CD4-positive, alpha-beta T cell treated with Interleukin-10 for 1 hour (primary cell): ENCODE measurements at places on chromosomes 3 and 15.

GRCh38 chr3:14210843-14211594, 32.4 kb downstream of the LSM3 start:
- no peak for DNase-seq

- no peak for DNase-seq
These were observed 15.0 kb upstream of the IL20RB start for GRCh38 chr3:136942803-136943202.

DNA sequence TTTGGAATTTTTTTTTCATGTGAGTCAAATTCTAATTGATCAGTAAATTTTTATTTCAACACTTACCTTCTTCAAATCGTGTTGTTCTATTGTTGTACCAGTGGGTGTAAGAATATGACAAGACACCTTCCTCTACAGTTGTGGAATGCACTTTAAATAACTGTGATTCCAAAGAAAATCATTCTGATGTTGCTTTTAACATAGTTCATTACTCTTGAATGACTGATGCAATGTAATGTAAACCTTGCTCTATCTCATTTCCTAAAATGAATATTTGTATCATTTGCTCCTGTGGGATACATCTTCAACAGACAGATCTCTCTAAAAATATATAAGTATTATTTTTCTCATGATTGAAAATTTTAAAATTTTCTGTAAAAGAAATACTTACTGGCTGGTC, 313.4 kb downstream of the RBMS3 start:
- no peak for DNase-seq

DNA sequence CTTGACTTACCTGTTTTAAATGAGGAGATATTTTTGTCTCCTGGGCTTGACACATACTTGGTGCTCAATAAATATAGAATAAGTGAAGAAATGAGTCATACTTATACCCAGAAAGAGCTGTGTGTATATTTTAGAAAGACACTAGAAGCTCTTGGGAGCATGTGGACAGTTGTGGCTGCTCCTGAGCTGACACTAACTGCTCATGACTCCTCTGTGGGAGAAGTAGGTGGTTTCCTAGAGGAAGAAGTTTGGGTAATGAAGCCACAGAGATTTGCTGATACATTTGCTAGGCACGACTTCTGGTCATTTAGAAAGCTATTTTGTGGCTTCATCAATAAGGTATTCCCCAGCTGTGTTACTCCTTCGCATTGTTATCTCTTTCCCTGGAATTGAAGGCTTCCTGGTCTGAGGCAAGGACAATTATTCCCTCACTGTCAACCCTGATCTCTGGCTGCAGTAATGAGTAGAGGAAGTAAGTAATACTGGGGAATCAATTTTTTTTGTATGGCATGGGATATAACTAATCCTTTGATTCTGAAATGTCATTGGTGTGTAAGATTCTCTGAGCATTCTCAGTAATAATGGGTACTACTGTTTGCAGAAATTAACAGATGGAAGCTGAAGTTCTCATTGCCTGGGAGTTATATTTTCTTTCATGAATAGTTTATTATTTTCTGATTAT, 79.6 kb upstream of the DCBLD2 start:
- no peak for DNase-seq

DNA sequence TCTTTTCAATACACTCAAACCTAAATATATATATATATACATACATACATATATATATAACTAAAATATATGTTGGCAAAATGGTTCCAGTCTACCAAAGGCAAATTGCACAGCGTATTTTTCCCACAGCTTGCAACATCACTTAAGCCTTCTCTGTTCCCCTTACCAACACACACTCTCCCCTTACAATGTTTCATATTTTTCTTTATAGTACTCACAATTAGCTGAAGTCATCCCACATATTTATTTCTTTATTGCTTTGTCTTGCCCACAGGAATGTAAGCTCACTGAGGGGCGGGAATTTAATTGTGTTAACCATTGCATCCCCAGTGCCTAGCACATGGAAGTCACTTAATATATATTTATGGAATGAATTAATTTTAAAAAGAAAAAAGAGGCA, 288.3 kb downstream of the ULK4 start:
- DNase-seq = no peak

DNA sequence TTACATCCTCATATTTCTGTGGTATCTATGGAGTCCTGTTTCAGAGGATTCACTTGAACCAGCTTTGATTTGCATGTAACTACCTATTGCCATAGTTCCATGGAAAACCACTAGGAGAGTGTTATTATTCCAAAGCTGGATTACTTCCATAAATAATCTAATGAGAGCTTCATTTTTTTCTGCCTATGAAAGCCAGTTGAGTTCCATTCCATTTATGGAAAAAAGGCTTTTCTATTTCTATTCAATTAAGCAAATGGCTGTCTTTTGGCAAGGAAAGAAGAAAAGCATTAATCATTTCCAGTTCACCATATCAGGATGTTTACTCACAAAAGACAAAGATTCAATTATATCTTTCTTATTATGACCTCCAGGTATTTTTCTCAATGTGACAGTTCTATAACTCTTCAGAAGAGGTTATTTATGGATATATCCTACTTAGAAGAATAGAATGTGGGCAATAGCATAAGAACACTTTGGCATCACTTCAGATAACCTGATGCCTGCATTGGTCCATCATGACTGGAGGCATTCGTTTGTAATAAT, 259.9 kb upstream of the ZPLD1 start:
- DNase-seq = no peak

- DNase-seq = no peak
These were observed 121.6 kb downstream of the ADAMTS17 start for GRCh38 chr15:100220058-100220768.

DNA sequence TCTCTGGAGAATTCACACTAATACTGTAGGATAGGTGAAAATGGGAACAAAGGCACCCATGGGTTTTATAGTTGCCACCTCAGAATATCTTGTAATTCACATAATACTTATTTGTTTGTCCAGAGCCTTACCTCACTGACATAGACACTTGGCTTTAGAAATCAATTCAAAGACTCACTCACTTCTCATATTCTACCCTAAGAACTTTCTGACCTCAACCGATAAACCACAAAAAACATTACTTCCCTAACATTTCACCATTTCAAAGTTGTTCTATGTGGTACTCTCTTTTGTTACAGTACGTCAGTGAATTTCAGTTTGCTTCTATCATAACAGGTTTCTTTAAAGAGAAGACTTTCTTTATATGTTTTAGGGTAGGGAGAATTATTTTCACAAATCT, 359.3 kb downstream of the IGSF11 start:
- no peak for DNase-seq

GRCh38 chr3:85481411-85482212, 522.8 kb downstream of the CADM2 start:
- DNase-seq = no peak

DNA sequence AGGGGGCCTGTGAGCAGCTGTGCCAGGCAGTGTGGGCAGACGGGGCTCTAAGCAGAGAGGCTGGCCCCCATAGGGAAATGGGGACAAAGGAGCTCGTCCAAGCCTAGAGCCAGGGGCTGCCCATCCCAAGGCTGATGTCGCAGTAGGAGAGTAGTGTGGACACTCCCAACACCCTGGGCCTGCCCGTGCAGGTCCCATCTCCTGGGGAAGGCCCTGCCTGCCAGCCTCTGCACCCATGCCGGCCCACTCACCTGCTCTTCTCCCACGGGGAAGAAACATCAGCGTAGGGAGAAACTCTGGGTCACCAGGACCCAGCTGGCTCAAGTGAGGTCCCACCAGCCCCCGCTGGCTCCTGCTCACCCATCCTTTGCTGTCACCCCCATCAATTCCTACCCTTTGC, 10.7 kb upstream of the DUSP7 start:
- DNase-seq = no peak

DNA sequence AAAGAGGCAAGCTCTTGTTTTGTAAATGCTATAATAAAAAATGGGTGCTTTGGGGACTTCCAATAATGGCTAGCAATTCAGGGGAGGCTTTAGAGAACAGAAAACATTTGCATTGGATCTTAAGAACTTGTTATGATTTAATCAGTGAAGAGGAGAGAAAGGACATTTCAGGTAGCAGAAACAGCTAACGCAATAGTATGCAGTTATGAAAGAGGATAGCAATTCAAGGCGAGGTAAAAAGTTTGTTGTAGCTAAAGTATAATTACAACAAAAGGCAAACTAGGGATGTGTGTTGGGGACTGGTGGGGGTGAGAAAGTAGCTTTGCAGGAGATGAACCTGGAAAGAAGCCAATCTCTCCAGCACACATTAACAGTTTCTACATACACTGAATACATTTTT, 558.7 kb upstream of the SEMA6D start:
- no peak for DNase-seq

GRCh38 chr3:135908225-135908624, 57.3 kb upstream of the PPP2R3A start:
- DNase-seq = no peak

DNA sequence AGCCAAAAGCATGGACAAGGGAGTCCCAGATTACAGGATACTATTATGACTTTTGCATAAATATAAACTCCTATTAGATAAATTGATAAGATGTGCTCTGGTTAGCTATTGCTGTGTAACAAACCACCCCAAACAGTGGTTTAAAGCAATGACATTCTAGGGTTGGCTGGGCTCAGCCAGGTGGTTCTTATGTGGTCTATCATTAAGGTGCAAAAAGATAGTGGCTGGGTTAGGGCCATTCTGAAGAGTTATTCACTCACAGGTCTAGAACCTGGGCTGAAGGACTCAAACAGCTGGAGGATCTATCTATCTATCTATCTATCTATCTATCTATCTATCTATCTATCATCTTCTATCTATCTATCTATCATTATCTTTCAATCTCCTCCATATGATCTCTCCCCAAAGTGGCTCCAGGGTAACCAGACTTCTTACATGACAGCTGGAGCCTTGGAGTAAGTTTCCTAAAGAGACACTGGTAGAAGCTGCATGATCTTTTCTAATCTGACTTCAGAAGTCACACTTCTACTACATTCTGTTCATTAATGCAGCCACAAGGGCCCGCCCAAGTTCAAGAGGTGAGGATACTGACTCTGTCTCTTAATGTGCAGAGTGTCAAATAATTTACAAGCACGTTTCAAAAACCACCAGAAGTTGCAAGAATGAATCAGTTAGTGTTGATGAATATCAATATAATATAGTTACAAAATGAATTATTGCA, 74.9 kb upstream of the XCR1 start:
- DNase-seq = peak; percentile 56

- DNase-seq = no peak
These were observed 178.9 kb upstream of the THRB start for GRCh38 chr3:24673596-24673995.

DNA sequence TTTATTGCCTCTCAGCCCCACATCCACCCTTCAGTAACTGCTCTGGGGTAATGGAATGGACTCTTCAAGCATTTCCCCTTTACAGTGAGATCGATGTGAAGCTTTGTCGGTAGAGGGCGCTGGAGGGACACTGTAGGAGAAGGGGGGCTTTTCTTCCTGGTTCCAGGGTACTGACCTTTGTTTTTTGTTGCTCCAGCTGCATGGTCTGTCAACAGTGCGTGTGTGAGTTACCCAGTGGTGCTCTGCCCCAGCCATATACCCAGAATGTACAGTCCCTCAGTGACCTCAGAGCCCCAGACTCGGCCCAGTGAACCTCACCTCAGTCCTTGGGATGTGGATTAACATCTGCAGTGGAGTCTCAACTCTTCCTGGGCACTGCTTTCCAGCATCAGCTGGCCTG, 180.3 kb upstream of the TSC22D2 start:
- DNase-seq = peak; percentile 16

- DNase-seq = no peak
These were observed 42.6 kb downstream of the PHLDB2 start for GRCh38 chr3:111901637-111902036.

GRCh38 chr15:27278761-27279160, 307.8 kb downstream of the GABRG3 start:
- no peak for DNase-seq

GRCh38 chr15:39781147-39781966, 1.3 kb downstream of the FSIP1 start:
- DNase-seq = no peak

GRCh38 chr3:175552929-175553328, 693.8 kb downstream of the NAALADL2 start:
- DNase-seq = no peak

GRCh38 chr3:149967086-149967685, 3.5 kb downstream of the PFN2 start:
- peak; percentile 57 for DNase-seq

- DNase-seq = no peak
These were observed 81.4 kb upstream of the PSMD6 start for GRCh38 chr3:64104691-64105111.

GRCh38 chr3:51798411-51798963, 19.4 kb upstream of the IQCF6 start:
- DNase-seq = no peak

DNA sequence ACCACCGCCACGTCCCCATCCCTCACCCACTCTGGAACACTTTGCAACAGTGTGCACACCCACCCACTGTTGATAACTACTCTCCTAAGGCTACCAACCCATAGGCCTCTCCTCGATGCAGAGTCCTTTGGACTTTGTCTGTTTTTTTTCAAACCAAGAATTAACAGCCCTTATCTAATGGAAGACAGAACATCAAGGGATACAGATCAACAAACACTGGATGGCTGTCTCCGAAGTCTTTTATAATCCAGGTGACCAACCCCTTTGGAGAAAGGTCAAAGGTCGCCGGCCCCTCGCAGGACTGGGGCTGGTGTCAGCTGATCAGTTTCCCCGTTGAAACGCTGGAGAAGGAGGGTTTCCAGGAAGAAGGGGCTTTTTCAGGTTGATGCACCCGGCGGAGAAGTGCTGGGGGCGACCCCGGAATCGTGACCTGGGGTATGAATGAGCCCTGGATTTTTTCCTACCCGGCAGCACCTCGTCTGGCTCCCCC, 532 bp downstream of the B4GALT4 start:
- DNase-seq = peak; percentile 45

- no peak for DNase-seq
These were observed 10.2 kb upstream of the GATA2 start for GRCh38 chr3:128503164-128503651.

DNA sequence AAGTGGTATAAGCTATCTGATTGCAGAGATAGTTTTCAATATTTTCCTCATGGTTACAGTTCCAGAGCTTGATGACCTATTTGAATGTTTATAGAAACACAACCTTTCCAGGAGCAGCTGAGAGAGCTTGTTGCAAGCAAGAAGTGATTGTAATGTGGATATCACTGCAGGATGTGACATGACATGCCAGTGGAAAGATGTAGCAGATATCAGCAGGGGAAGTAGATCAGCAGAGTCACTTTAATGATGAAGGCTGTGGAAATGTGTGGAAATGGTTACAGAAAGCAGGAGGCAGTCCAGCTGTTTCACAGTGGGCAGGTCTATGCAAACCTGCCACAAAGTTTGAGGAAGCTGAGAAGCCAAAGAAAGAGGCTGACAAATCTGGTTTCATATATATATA, 21.0 kb downstream of the TMEM158 start:
- DNase-seq = no peak
